ENCODE measurements at places on chromosomes 5 and 9. TPM values are rescaled to one million over a fixed set of nuclear protein-coding genes. Genes with fewer than 3 reads are reported as not detected.

Gene CTXN3
- total RNA-seq = not detected

Gene ZNF658
- 4.5 TPM for total RNA-seq

Gene TSSK1B
- not detected for total RNA-seq

Gene NR6A1
- total RNA-seq = 1.8 TPM

Gene ADRA1B
- 3.2 TPM for total RNA-seq

Gene SELENOP
- 119 TPM for total RNA-seq

Gene ADGRV1
- total RNA-seq = 0.42 TPM

Gene ENTREP1
- total RNA-seq = 30.2 TPM

Gene PCDHGA6
- total RNA-seq = 6.8 TPM

Gene NR4A3
- total RNA-seq = 1.2 TPM

Gene FLT4
- 10.4 TPM for total RNA-seq

Gene FAM169A
- 1.2 TPM for total RNA-seq

Gene ZBTB43
- 9.5 TPM for total RNA-seq

Gene PHYHD1
- 11.9 TPM for total RNA-seq

Gene IQGAP2
- total RNA-seq = 25.7 TPM

Gene ZFP37
- total RNA-seq = 2.6 TPM

Gene CAVIN4
- 1.2 TPM for total RNA-seq

Gene SHISAL2B
- not detected for total RNA-seq

Gene IGIP
- total RNA-seq = 31.9 TPM

Gene STOML2
- 124 TPM for total RNA-seq

Gene KLF4
- 87.5 TPM for total RNA-seq

Gene TEX53
- not detected for total RNA-seq

Gene GABRG2
- 0.06 TPM for total RNA-seq

Gene GPR151
- total RNA-seq = not detected

Gene SMARCA2
- total RNA-seq = 90.9 TPM

Gene ADAMTS13
- 1.3 TPM for total RNA-seq

Gene ALDOB
- not detected for total RNA-seq

Gene BAG1
- total RNA-seq = 113 TPM

Gene ALDH1A1
- total RNA-seq = 83.3 TPM

Gene NRG2
- 3.8 TPM for total RNA-seq

Gene FOXI1
- total RNA-seq = not detected

Gene TMEFF1
- total RNA-seq = 0.50 TPM

Gene ZDHHC11B
- total RNA-seq = 11.7 TPM

Gene CNTFR
- total RNA-seq = 3.6 TPM

Gene OR1Q1
- total RNA-seq = not detected

Gene SLC22A4
- total RNA-seq = 0.42 TPM
